Heart right ventricle (tissue), 16 donors: ENCODE measurements at places on chromosomes 13 and 19.

GRCh38 chr19:2468596-2468995 lies 7.3 kb upstream of the GADD45B start:
- no peak overlapping the region for H3K27ac ChIP-seq
- H3K4me3 ChIP-seq = no peak overlapping the region
- H3K36me3 ChIP-seq = no peaks in the 10 kb centered on the region
- no peak for DNase-seq

DNA sequence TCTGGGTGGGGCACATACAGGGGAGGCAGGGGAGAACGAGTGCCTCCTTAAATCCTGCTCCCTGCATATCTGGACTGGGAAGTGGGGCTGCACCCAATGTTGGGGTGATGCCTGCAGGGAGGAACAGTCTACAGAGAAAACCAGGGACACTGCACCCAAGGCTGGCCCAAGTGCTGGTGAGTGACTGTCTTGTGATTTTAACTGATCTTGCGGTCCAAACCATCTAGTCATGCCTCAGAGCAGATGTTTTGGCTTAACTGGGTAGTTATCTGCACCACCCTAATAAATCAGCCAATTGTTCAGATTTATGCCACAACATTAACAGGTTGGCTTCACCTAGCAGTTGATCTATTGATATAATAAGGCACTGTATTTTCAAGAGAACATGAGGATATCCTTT lies 219.2 kb upstream of the IRS2 start:
- H3K4me3 ChIP-seq = no peak overlapping the region
- DNase-seq = no peak
- no peaks in the 10 kb centered on the region for H3K36me3 ChIP-seq
- H3K27ac ChIP-seq = no peak overlapping the region

DNA sequence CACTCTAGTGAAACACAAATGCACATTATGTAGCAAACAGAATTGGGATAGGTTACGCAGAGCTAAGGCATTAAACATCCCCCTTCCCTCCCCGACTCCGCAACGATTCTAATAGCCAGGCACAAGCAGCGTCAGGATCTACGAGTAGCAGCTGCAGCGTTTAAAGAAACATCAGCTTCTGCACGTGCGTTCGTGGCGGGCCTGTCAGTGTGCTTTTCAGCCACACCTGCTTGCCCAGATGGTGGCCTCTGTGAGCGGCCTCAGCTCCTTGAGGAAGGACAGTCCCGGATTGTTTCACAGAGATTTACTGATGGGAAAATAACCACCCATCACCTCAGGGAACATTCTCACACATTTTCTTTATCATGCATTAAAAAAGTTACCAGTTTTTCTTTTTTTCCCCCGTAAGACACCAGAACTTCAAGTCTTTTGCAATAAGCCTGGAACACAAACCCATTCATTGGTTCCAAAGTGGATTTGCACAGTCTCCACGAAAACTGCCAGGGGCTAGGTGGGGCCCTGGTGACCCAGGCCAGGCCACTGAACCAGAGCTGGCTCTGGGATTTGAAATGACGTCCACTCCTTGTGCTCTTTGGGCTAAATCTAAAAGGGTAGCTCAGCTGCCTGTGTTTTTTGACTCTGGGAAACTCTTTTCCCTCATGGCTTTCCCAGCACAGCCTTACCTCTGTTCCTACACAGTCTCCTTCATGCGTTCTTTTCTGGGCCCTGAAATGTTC lies 325.5 kb downstream of the KCNRG start:
- H3K36me3 ChIP-seq = no peaks in the 10 kb centered on the region
- no peaks in the 10 kb centered on the region for H3K4me1 ChIP-seq
- no peak overlapping the region for H3K27ac ChIP-seq
- H3K4me3 ChIP-seq = no peak overlapping the region
- no peak for DNase-seq

DNA sequence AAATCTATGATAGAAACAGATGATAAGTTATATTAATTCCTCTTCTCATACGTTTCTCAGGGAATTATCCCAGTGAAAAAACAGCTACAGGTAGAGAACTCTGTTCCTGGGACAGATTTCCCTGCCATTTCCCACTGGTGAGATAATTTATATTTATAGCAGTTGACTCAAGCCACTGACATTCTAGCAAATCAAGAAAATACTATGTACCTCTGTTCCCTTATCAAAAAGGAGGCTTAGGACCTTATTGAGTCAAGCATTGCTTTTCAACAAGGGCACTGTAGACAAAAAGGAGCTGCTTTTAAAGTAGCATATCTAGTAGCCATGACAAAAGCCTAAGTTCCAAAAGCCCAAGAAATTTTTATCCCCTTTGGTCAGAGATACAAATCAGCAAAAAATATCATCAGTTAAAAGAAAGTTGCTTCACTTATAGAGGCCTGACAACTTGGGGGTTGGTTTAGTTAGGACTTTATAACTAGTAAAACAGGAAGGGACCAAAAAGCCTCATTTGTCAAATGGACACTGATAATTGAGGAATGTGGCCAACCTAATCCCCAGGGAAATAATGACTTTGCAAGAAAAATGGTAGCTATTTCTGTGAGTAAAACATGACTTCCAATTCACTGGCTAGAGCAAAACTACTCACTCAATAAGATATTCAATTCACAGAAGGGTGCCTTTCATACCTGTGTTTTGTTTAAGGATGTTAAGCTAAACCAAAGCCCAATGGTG lies 652.5 kb downstream of the SLITRK1 start:
- H3K27ac ChIP-seq = no peak overlapping the region
- H3K36me3 ChIP-seq = no peaks in the 10 kb centered on the region
- H3K4me3 ChIP-seq = no peak overlapping the region
- no peaks in the 10 kb centered on the region for H3K27me3 ChIP-seq
- no peak for DNase-seq
- no peaks in the 10 kb centered on the region for H3K4me1 ChIP-seq

- no peaks in the 10 kb centered on the region for H3K27me3 ChIP-seq
- no peak overlapping the region for H3K4me3 ChIP-seq
- H3K36me3 ChIP-seq = no peaks in the 10 kb centered on the region
Observed at GRCh38 chr13:108595436-108596274, 33.8 kb upstream of the MYO16 start.

DNA sequence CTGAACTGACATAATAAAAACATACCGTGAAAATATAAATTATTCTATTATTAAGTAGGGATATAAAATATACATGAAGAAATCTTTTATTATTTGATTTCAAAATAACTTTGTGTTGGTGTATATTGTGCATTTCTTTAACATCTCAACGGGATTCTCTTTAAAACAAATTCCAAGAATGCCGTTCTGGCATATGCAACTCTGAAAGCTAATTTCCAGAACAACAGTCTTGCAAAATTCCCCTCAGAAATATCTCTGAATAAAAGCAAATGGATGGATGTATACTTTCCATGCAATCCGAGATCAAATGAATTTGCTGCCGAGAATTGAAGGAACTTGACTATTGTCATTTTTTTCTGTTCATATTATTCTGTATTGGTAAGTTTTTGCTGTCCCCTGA lies 1579.8 kb downstream of the PCDH9 start:
- no peak overlapping the region for H3K27ac ChIP-seq
- no peaks in the 10 kb centered on the region for H3K27me3 ChIP-seq
- H3K4me3 ChIP-seq = no peak overlapping the region
- no peaks in the 10 kb centered on the region for H3K4me1 ChIP-seq

- H3K4me1 ChIP-seq = no peaks in the 10 kb centered on the region
- peak overlapping the region; percentile 80 for H3K27ac ChIP-seq
- peak overlapping the region; percentile 51 for H3K4me3 ChIP-seq
- H3K36me3 ChIP-seq = no peaks in the 10 kb centered on the region
Observed at GRCh38 chr13:109869312-109870237, 83.2 kb upstream of the IRS2 start.

DNA sequence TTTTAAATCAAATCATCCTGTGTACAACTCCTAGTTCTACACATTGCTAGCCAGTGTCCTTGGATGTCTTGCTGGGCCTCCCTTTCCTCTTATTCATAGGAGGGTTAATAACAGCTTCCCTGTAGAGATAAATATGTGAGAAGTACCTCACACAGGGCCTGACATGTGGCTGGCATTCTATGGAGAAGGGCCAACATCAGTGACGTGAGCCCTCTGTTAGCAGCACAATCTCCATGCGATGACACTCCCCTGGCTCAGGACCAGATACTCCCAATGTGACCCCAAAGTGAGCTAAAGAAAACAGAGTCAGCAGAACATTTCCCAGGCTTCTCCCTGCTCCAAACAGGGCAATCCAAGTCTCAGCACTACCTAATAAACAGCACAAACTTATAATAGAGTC lies 818.4 kb downstream of the DIAPH3 start:
- H3K36me3 ChIP-seq = no peaks in the 10 kb centered on the region
- H3K27me3 ChIP-seq = no peaks in the 10 kb centered on the region
- H3K4me1 ChIP-seq = peaks cover 72% of the 10 kb centered on the region
- H3K27ac ChIP-seq = peak overlapping the region; percentile 67
- H3K4me3 ChIP-seq = no peak overlapping the region

- no peaks in the 10 kb centered on the region for H3K36me3 ChIP-seq
- H3K27me3 ChIP-seq = no peaks in the 10 kb centered on the region
- no peaks in the 10 kb centered on the region for H3K4me1 ChIP-seq
- DNase-seq = no peak
Observed at GRCh38 chr19:771332-771785, 20.4 kb downstream of the MISP start.

DNA sequence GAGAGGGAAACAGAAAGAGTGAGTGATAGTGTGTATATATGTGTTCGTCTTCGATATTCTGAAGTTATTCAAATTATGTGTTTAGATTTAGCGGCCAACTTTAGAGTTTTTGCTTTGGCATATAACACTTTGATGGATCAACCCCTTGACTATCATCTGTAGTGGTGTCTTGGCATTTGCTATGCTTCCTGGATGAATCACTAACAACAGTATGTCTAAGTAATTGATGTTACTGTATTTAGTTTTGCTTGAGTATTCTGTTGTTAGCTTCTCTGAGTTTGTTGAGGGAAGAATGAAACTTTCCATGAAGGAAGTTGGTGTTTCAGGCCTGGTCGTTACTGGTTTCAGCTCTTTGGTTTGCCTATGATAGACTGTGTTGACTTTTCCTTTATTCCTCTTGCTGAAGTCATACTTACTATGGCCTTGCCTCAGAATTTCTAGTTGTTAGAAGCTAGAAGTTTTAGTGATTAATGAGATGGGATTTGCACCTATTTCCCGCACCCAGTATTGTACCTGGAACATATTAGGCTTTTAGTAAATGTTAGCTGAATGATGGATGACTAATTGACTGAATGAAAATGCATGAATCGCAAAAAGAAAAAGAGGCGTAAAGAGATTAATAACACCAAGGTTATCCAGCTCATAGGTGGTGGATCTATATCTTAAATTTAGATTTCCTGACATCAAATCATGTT lies 20.7 kb downstream of the NDFIP2 start:
- H3K27me3 ChIP-seq = no peaks in the 10 kb centered on the region
- no peak overlapping the region for H3K27ac ChIP-seq
- no peak overlapping the region for H3K4me3 ChIP-seq
- DNase-seq = no peak

DNA sequence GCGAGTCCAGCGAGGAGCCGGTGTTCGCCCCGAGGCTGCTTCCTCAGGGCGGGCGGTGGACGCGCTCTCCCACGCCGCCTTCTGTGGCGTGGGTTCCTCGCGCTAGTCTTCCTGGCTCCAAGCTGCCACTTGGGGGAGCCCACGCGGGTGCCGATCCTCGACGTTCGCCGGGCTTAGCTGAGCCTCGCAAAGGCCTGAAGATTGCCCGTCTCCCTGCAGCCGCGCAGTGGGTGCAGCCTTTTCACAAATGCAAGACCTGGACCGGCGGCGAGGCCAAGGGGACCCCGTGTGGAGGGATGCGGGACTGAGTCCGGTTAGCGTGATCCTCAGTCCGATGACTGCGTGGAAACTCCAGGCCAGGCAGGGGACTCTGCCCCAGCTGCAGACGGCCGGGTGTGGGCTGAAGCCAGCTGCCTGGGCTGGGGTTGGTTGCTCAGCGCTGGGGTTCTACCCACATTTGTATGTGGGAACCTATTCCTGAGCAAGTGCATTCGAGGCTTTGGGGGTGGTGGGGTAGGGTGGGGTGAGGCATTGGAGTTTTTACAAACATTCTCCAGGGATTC lies 16.6 kb upstream of the LRP3 start:
- H3K27me3 ChIP-seq = no peaks in the 10 kb centered on the region
- peak overlapping the region; percentile 97 for H3K27ac ChIP-seq
- DNase-seq = no peak
- H3K4me1 ChIP-seq = peaks cover 32% of the 10 kb centered on the region

DNA sequence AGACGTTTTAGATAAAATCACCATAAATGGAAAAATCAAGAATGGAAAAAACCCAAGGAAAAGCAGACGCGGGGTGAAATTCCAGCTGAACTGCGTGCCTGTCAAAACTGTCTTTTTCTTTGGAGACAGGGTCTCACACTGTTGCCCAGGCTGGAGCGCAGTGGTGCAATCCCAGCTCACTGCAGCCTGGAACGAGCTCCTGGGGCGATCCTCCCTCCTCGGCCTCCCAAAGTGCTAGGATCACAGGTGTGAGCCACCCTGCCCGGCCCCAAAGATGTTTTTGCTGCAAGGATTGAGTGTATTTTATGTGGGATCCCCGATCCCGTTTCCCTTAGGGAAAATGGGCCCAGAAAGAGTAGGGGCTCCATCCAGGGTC lies 875 bp upstream of the PEAK3 start:
- H3K27me3 ChIP-seq = peaks cover 7% of the 10 kb centered on the region
- peak overlapping the region; percentile 48 for H3K4me3 ChIP-seq
- no peak for DNase-seq
- no peaks in the 10 kb centered on the region for H3K36me3 ChIP-seq

- no peak overlapping the region for H3K4me3 ChIP-seq
- H3K27ac ChIP-seq = no peak overlapping the region
- H3K4me1 ChIP-seq = peaks cover 4% of the 10 kb centered on the region
- no peaks in the 10 kb centered on the region for H3K27me3 ChIP-seq
Observed at GRCh38 chr13:27151798-27152599, 19.6 kb downstream of the USP12 start.

- peak; percentile 87 for DNase-seq
- H3K27ac ChIP-seq = peak overlapping the region; percentile 99
- peak overlapping the region; percentile 88 for H3K4me3 ChIP-seq
- no peaks in the 10 kb centered on the region for H3K27me3 ChIP-seq
- peaks cover 68% of the 10 kb centered on the region for H3K4me1 ChIP-seq
Observed at GRCh38 chr19:1244693-1245451, 3.3 kb downstream of the ATP5F1D start.

DNA sequence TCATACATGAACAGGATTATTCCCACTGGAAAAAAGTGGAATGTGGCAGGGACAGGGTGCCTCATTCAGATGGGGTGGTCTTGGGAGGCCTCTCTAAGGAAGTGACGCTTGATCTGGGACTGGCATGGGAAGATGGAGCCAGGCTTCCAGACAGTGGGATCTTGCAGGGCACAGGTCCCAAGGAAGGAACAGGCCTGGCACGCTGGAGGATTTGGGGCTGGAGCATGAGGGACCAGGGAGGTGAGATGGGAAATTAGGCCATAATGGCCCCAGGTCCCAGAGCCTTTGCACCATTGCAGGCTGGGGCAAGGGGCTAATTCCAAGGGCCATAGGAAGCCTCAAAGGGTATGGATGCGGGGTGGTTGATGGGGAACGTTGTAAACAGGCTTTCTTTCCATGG lies 9.2 kb downstream of the ZNF536 start:
- no peaks in the 10 kb centered on the region for H3K4me1 ChIP-seq
- H3K27ac ChIP-seq = no peak overlapping the region
- no peak for DNase-seq
- no peak overlapping the region for H3K4me3 ChIP-seq
